ENCODE measurements at places on chromosomes 5 and 9.

DNA sequence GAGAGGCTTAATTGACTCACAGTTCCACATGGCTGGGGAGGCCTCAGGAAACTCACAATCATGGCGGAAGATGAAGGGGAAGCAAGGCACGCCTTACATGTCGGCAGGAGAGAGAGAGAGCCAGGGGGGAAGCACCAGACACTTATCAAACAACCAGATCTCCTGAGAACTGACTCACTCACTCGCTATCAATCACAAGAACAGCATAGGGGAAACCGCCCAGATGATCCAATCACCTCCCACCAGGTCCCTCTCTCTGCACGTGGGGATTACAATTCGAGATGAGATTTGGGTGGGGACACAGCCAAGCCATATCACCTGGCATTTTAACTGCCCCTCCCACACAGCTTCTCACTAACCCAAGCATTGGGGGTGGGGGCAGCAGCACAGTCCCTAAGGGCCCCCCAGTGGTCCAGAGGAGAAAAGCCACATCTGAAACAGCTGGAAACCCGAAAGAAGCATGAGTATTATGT, 76.1 kb upstream of the ASS1 start:
- H3K27me3 ChIP-seq, result no peaks in the 10 kb centered on the region
- no peak overlapping the region for H3K4me3 ChIP-seq
- no peak for DNase-seq

GRCh38 chr9:121298689-121299466, 30.9 kb downstream of the GSN start:
- H3K27ac ChIP-seq, result peak overlapping the region; percentile 98
- DNase-seq, result no peak
- H3K36me3 ChIP-seq, result peaks cover 23% of the 10 kb centered on the region
- peak overlapping the region; percentile 72 for H3K4me3 ChIP-seq

- no peak overlapping the region for H3K4me3 ChIP-seq
- no peak overlapping the region for H3K27ac ChIP-seq
Observed at GRCh38 chr9:123191680-123192079, 76.7 kb downstream of the STRBP start.

DNA sequence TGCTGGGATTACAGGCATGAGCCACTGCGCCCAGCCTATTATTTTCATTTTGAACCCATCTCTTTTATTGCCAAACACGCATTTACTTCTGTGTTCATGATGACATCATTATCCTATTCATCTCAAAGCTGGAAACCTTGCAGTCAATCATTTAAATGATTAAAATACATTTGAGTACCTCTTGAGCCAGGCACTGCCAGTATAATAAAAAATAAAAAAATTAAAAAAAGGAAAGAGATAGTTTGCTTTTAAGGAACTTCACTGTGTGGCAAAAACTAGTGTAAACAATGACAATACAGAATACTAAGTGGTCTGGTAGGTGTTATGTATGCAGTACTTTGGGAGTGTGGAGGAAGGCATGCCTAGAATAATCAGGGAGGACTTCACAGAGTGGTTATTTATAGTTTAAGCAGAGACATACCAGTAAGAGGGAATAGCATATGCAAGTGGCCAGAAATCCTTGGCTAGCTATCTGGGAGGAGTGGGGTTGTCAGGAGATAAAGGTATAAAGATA, 8.6 kb downstream of the NSD1 start:
- peaks cover 59% of the 10 kb centered on the region for H3K36me3 ChIP-seq
- no peak overlapping the region for H3K4me3 ChIP-seq
- no peaks in the 10 kb centered on the region for H3K27me3 ChIP-seq
- H3K4me1 ChIP-seq, result peaks cover 56% of the 10 kb centered on the region

DNA sequence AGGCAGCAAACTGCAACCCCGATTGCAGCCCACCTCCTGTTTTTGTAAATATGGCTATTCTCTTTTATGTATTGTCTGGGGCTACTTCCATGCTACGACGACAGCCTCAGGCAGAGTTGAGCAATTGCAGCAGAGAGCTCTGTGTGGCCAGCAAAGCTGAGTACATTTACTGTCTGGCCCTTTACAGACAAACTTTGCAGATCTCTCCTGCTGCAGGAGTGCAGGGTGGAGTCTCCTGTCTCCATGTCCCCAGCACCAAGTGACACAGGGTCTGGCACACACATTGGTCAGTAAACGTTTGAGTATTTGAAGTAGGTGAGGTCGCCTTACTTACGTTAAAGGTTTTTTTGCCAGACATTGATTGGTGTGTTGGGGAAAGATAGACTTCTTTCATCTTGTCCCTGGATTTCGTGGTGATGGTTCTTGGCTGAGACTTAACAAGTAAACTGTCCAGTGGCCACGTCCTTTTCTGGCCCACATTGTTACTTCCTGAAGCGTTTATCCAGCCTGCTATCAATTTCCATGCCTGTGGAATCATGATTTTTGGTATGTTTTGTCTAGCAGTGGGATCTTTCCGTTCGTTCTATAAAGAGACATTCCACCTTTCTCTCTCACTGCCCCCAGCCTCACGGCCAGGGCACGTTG, 27.2 kb downstream of the PRRC2B start:
- peak overlapping the region; percentile 76 for H3K27ac ChIP-seq
- H3K4me1 ChIP-seq, result peaks cover 90% of the 10 kb centered on the region
- H3K4me3 ChIP-seq, result no peak overlapping the region
- DNase-seq, result no peak
- H3K36me3 ChIP-seq, result no peaks in the 10 kb centered on the region
- H3K27me3 ChIP-seq, result no peaks in the 10 kb centered on the region

- H3K36me3 ChIP-seq, result no peaks in the 10 kb centered on the region
- no peaks in the 10 kb centered on the region for H3K27me3 ChIP-seq
- DNase-seq, result no peak
- no peak overlapping the region for H3K27ac ChIP-seq
- no peak overlapping the region for H3K4me3 ChIP-seq
Observed at GRCh38 chr5:42751044-42751443, 5.6 kb upstream of the CCDC152 start.

DNA sequence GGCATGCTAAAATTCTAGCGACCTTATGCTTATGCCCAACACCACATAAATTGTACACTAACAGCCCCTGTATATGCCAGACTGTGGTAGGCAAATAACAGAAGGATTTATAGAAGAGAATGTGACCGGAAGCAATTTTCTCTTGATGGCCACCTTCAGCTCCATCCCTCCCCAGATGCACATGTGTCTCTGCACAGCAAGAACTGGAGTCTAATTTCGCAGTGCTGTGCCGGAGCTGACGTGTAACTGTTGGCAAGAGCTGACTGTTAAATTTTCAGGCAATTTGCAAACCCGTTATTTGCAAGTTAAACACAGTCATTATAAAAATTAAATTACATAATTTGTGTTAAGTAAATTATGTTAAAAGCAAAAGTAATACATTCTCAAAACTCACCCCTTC, 48.4 kb downstream of the PCA3 start:
- DNase-seq, result no peak
- no peak overlapping the region for H3K27ac ChIP-seq
- no peaks in the 10 kb centered on the region for H3K4me1 ChIP-seq
- no peaks in the 10 kb centered on the region for H3K36me3 ChIP-seq

DNA sequence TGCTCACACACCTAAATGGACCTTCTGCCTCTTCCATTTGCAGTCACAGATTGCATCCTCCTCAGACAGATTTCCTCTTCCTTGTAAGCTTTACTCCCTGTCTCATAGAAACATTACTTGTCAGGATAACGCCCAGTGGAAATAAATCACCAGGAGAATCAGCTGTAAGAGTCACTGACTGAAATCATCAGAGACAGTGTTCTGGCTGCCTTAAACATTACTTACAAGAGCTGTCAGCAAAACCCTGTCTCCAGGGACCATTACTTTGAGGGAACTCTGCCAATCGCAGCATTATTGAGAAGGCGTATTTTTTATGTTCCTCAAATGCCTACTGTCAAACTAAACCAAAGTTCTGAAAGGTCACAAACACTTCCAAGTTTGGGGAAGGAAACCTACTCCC, 5.9 kb downstream of the DPYSL3 start:
- H3K27ac ChIP-seq, result peak overlapping the region; percentile 76
- DNase-seq, result peak; percentile 17
- peaks cover 4% of the 10 kb centered on the region for H3K27me3 ChIP-seq
- H3K4me1 ChIP-seq, result peaks cover 44% of the 10 kb centered on the region
- H3K4me3 ChIP-seq, result no peak overlapping the region

DNA sequence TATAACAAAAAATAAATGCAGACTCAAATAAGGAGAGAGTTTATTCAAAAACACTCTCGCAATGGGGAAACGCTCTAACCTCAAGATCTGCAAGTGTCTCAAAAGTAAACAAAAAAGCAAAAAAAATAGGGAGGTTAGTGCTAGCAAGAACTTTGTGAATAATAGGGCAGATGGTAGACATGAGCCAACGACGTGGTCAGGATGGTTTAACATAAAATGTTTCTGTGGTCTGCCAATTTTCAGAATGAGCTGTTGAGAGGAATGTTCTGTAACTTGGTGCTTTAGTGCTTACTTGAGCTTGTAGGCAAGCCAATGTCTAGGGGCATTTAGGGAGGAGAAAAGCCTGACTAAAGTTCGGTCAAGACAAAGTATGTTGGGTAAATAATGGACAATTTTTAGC, 1813.9 kb upstream of the CDH6 start:
- no peak overlapping the region for H3K4me3 ChIP-seq
- no peaks in the 10 kb centered on the region for H3K36me3 ChIP-seq
- no peak overlapping the region for H3K27ac ChIP-seq
- H3K4me1 ChIP-seq, result no peaks in the 10 kb centered on the region

DNA sequence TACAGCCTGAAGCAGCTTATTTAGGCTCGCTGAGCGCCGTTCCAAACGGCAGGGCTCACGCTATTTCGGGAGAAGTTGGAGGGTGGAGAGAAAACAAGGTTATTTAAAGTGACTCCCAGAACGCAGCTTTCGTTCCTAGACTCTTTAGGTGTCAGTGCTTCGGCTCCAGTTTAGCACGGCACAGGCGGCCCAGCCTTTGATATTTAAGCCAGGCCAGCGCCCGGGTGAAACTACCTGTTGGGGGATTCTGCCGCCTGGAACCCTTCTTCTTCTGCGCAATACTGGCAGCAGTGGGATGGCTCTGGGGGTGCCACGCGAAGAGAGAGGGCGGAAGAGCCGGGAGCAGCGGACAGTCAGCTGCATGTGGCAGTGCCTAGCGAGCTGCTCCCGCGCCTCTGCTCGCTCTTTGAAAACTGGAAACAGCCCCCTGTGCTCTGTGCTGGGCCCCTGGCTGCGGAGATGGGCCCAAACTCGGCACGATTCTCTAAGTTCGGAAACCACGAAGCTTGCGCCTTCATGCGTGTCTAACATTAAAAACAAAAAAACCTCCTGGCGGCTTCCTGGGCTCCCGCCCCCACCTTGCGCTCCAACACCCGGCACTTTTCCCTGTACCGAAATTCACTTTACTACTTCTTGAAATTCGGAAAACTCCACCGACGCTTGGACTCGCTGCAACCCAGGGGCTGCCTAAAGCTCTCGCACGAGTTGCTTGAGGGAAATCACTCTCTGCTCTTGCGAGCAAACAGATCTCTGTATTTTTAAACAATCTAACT, 34.6 kb upstream of the NFIB start:
- no peaks in the 10 kb centered on the region for H3K36me3 ChIP-seq
- peak overlapping the region; percentile 73 for H3K4me3 ChIP-seq
- H3K27me3 ChIP-seq, result no peaks in the 10 kb centered on the region
- H3K4me1 ChIP-seq, result peaks cover 70% of the 10 kb centered on the region
- no peak for DNase-seq

GRCh38 chr5:130893006-130893405, 272.1 kb downstream of the HINT1 start:
- no peak overlapping the region for H3K27ac ChIP-seq
- no peaks in the 10 kb centered on the region for H3K27me3 ChIP-seq
- H3K4me1 ChIP-seq, result no peaks in the 10 kb centered on the region
- H3K36me3 ChIP-seq, result no peaks in the 10 kb centered on the region
- no peak for DNase-seq
- H3K4me3 ChIP-seq, result no peak overlapping the region

GRCh38 chr9:3386753-3387152, 139.0 kb downstream of the RFX3 start:
- no peak overlapping the region for H3K27ac ChIP-seq
- no peaks in the 10 kb centered on the region for H3K4me1 ChIP-seq
- H3K36me3 ChIP-seq, result peaks cover 5% of the 10 kb centered on the region
- DNase-seq, result no peak
- H3K27me3 ChIP-seq, result no peaks in the 10 kb centered on the region
- H3K4me3 ChIP-seq, result no peak overlapping the region

- H3K36me3 ChIP-seq, result peaks cover 14% of the 10 kb centered on the region
- no peak overlapping the region for H3K27ac ChIP-seq
- DNase-seq, result no peak
- H3K27me3 ChIP-seq, result no peaks in the 10 kb centered on the region
Observed at GRCh38 chr9:127390563-127390962, 6.4 kb upstream of the SLC2A8 start.

- H3K36me3 ChIP-seq, result peaks cover 42% of the 10 kb centered on the region
- H3K27me3 ChIP-seq, result no peaks in the 10 kb centered on the region
- H3K27ac ChIP-seq, result peak overlapping the region; percentile 64
- peaks cover 62% of the 10 kb centered on the region for H3K4me1 ChIP-seq
Observed at GRCh38 chr5:32275396-32275741, 37.4 kb downstream of the MTMR12 start.

DNA sequence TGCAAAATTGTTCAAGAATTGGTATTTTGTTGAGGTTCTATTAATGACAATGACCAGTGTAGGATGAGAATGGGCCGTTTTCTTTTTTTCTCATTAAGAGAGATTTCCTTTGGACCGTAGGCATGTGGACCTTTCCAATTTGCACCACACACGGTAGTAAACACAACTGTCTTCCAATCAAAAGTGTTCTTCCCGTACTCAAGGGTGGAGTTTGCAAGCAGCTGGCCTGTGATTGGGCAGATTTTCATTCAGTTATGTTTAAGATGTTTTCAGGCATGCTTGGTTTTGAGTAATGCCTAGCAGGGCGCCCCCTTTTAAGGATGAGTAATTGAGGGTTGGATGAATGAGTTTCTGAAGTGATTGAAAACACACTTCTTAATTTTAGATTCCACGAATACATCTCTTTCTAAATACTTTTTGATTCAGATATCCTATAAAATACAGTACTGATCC, 2.5 kb downstream of the KDM3B start:
- peaks cover 90% of the 10 kb centered on the region for H3K4me1 ChIP-seq
- H3K4me3 ChIP-seq, result peak overlapping the region; percentile 95
- H3K36me3 ChIP-seq, result no peaks in the 10 kb centered on the region

DNA sequence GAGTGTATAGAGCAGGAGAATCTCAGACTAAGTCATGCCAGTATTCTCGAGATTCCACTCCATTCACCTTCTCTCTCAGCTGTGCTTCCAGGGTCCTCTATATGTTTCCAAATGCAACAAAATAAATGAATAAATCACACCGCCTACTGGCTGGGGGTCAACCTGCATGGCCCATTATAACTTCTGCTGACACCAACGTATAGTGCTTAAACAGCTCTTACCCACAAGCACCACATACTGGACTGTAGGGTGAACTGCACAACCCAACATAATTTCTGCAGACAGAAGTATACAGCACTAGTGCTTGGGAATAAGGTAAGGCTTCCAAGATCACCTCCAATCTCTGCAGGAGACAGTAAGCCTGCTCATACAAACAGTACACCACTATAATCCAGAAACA, 33.1 kb upstream of the HTR4 start:
- H3K4me1 ChIP-seq, result peaks cover 14% of the 10 kb centered on the region
- no peak overlapping the region for H3K4me3 ChIP-seq
- DNase-seq, result no peak
- no peaks in the 10 kb centered on the region for H3K36me3 ChIP-seq
- no peaks in the 10 kb centered on the region for H3K27me3 ChIP-seq

- peak overlapping the region; percentile 76 for H3K27ac ChIP-seq
- H3K4me3 ChIP-seq, result no peak overlapping the region
- peaks cover 100% of the 10 kb centered on the region for H3K4me1 ChIP-seq
- H3K27me3 ChIP-seq, result no peaks in the 10 kb centered on the region
Observed at GRCh38 chr5:154783774-154784460, 28.7 kb downstream of the LARP1 start.
